Caudate nucleus (tissue), 63 donors: ENCODE measurements at places on chromosomes 3 and 15.

GRCh38 chr3:105614288-105615030, 247.8 kb downstream of the ALCAM start:
- DNase-seq: no peak

DNA sequence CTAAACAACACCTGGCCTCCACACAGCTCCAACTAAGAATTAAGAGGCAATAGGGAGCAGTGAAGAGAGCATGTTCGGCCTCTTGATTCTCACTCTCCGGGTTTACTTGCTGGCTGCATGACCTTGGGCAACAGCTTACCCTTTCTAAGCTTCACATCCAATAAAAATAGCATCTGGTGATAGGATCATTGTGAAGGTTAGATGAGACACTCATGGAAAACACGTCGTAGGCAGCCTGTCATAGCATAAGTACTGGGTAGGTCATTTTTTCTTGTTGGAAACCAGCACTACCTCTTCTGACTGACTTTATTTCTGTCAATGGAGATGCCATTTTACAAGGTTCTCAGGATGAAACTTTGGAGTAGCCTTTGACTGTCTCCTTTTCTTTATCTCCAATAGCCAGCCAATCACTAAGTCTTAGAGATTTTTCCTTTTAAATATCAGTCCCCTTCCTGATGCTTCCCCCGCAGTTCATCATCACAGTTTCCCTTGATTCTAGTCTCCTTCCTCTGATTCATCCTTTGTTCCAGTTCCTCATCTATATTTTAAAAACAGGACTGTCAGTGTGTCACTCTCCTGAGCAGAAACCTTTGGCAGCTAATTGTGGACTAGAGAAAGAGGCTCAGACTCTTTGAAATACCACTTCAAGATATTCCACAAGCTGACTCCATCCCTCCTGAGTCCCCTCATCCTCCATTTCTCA, 271.5 kb downstream of the SLC9A9 start:
- no peak for DNase-seq

DNA sequence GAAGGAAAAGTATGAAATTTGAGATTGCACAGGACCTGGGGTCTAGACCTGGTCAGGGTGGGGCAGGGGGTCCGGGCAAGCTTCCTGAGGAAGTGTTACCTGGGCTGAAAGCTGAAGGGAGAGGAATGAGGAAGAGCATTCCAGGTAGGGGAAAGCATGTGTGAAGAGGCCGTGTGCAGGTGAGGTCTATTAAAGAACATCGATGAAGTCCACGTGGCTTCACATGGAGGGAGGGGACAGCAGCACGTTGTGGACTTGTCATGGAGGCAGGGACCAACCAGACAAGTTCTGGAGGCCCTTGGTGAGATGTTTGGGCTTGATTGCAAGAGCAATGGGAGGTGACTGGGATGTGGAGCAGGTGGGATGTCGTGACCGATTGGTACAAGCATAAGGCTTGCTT, 47.1 kb downstream of the IDH2 start:
- no peak for DNase-seq

GRCh38 chr3:112767177-112767576, 79.5 kb downstream of the CD200R1L start:
- no peak for DNase-seq

DNA sequence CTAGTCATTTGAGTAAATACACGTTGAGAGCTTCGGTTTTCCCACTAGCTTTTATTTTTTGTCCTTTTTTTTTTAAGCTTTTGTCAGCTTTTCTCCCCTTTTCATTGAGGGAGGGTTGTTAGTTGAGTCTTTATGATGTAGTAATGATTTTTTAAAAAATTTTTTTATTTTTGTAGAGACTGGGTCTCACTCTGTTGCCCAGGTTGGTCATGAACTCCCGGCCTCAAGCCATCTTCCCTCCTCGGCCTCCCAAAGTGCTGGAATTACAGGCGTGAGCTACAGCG, 688 bp downstream of the ZSCAN2 start:
- no peak for DNase-seq

DNA sequence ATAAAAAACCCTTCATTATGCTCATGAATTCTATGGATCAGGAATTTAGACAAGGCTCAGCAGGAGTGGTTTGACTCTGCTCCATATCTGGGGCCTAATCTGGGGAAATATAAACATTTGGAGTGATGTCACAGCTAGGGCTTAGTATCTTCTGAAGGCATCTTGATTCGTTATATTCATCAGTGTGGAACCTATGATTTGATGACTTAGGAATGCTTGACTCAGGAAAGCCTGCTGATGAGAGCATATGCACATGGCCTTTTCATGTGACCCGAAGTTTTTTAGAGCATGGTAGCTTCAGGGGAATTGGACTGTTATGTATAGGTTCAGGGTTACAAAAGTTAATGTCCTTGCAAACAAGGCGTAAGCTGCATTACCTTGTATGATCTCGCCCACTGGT, 184.9 kb upstream of the LRRC3B start:
- no peak for DNase-seq

- DNase-seq: no peak
These were observed 342.0 kb upstream of the NR2F2 start for GRCh38 chr15:95988574-95988887.

- DNase-seq: no peak
These were observed 18.2 kb downstream of the ZNF592 start for GRCh38 chr15:84766461-84767035.

DNA sequence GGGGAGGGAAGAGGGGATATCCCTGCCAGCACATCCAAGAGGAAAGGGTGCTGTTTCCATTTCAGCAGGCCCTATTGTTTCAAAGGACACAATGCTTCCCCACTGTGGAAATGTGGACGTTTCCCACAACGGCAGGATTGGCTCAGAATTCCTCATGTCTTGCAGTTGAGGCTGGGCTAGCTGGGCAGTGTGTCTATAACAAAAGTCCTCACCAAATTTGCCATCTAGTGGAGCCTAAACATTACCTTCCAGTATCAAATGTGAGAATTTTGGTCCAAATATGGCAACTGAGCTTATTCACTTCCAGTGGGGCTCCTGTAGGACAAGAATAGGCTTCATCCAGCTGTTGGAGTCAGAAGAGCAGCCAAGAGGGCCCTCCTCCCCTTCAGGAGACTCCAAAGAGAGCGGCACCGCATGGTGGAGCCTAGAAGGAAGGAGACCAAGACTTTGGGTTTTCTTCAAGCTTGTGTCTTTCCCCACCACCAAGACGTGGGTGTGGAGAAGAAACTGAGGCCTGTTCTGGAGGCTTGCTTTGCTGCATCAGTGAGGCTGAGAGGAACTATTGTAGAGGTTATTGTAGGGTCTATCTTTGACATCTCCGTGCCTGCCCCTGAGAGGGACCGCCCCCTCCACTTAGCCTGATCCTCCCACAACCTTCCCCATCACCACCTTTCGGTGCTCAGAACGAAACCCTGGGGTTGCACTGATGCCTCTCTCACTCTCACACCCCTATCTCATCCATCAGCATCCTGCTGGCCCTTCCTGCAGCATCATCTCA, 45.3 kb upstream of the SLCO2A1 start:
- no peak for DNase-seq

DNA sequence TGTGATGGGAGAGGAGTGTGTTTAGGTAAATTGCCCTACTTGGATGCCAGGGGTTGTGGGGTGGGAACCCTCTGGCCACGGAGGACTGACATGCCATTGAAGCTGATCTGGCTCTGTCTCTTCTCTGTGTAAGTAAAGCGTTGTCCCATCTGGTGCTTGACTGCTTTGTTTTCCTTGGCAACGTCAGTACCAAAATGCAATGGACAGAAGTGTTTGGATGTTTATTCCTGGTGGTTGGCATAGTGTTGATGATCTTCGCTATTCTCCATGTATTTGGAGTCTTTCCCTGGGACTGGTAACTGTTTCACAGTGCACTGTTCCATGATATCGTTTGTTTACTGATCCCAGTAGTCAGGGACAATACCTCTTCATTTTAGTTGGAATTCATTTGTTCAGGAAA, 130.5 kb upstream of the MCTP2 start:
- DNase-seq: no peak

- no peak for DNase-seq
These were observed 265.0 kb downstream of the THRB start for GRCh38 chr3:24229468-24230221.

GRCh38 chr3:187758318-187758955, 13.2 kb upstream of the BCL6 start:
- DNase-seq: no peak

- no peak for DNase-seq
These were observed 82.1 kb downstream of the EEFSEC start for GRCh38 chr3:128235207-128235926.

GRCh38 chr15:93146196-93146595, 57.2 kb upstream of the RGMA start:
- DNase-seq: peak; percentile 21

DNA sequence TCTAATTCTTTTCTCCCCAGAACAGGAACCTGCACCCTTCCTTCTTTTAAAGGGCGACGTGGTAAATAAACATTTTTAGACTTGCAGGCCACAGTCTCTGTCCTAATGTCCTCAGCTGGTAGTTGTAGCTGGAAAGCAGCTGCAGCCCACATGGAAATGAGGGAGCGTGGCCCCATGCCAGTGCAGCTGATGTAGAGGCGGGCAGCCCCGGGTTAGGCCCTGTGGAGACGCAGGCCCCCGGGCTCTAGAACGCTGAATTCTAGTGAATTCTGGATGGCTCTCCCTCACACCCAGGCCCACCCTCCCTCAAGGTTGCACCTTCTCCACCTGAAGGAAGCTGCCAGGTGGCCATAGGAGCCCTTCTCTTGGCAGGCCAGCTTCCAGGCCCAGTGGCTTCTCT, 52.3 kb downstream of the PGPEP1L start:
- peak; percentile 69 for DNase-seq

DNA sequence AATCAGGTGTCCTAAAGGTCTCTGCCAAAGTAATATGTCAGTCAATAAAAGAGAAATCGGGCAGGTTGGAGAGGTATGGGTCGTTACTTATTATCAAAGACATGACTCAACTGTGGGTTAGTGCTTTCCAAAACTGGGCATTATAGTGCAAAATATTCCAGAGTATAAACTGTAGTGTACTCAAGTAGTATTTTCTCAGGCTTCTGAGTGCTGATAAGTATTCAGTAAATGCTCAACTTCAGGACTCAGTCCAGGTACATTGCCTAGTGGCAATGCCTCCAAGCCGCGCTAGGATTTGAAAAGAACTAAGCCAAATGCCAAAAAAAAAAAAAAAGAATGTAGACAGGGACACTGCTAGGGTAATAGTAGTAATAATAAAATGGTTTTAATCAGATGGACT, 233.2 kb downstream of the CPNE4 start:
- DNase-seq: no peak

GRCh38 chr15:73608941-73609340, 24.2 kb downstream of the NPTN start:
- DNase-seq: no peak

- DNase-seq: no peak
These were observed 276.4 kb downstream of the POLQ start for GRCh38 chr3:121269389-121269788.

- no peak for DNase-seq
These were observed 38.8 kb downstream of the BSN start for GRCh38 chr3:49593041-49593440.

- no peak for DNase-seq
These were observed 27.0 kb downstream of the KATNBL1 start for GRCh38 chr15:34182942-34183341.

DNA sequence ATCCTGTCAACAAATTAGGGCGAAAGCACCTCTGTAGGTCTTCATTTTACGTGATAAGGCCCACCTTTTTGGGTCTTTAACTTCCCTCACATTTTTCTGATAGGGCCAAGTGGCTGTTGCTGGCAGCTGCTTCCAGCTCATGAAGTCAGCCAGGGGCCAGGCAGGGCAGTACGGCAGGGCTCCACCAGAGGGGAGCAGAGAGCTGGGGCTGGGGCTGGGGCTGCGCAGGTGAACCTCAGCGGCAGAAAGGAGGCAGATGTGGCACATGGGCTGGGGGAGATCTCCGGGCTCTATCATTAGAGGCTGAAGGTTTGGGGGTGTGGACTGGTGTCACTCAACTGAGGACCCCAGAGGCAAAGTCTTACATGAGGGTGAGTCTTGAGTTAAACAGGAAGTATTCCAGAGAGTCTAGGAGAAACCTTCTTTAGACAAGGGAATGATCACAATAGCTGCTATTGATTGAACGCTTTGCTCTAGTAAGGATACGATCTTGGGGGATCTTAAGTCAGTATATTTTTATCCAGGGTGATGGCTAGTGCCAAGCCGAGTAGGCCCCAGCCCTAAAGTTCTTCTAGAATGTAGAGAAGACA, 62.8 kb upstream of the MEX3B start:
- no peak for DNase-seq

DNA sequence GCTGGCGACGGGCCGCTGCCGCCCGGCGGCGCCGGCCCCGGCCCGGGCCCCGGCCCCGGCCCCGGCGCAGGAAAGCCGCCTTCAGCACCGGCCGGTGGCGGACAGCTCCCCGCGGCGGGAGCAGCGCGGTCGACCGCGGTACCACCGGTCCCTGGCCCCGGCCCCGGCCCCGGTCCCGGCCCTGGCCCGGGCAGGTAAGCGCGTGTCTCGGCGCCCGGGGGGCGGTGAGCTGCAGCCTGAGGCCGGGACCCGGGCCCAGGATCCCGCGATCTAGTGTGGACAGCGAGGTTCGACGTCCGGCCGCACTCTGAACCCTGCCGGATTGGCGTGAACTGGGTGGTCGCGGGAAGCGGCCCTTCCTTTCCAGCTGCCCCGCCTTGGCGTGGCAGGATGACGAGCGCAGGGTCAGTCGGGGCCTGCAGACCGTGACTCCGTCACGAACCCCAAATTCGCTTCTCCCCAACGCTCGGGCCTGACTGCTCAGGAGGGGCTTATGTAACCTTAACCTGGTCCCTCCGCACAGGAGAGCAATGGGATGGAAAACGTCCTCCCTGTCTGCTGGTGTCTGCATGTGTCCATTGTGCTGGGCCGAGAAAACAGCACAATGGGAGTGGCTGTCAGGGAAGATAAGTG, 472 bp downstream of the BSN start:
- DNase-seq: no peak

DNA sequence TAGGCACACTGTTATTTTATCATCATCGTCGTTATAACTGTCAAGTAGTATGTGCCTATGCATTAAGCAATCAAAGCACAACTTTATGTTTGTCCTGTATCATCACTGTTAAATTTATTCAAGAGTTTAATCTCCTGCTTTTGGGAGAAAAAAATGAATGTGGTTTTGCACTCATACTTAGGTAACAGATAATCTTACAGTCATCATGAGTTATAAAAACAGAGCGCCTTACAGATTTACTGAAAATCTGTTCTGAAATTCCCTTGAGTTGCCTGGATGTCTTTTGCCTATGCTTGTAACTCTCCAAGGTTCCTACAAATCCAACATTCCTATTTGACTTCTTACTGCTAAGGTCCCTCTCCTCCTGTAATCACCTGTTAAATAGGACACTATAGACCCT, 307.3 kb downstream of the ZIC4 start:
- DNase-seq: no peak

GRCh38 chr3:113339616-113340244, 101.6 kb downstream of the CFAP44 start:
- no peak for DNase-seq

GRCh38 chr3:180036092-180036670, 556 bp downstream of the PEX5L start:
- no peak for DNase-seq

- DNase-seq: no peak
These were observed 66.1 kb downstream of the SLC30A4 start for GRCh38 chr15:45456212-45457106.
